T-helper 1 cell treated with Interleukin-12 subunit alpha and Interleukin-12 subunit beta and Interleukin-4 antibody, amounts not matched to agents 30 ng/mL and 1 ng/mL, for 36 hours (primary cell): ENCODE measurements at places on chromosomes 4 and X. TPM values are rescaled to one million over a fixed set of nuclear protein-coding genes. Genes with fewer than 3 reads are reported as not detected.

HS6ST2 gene
- 0.66 and 1.3 TPM in 2 replicates for total RNA-seq

GLRA3 gene
- not detected in 2 replicates for total RNA-seq

ASB9 gene
- 0.34 and 0.39 TPM in 2 replicates for total RNA-seq

SMIM31 gene
- not detected in 2 replicates for total RNA-seq

PPEF1 gene
- 0.10 TPM in 1 of 2 replicates, not detected in the other for total RNA-seq

ZNF674 gene
- total RNA-seq = 6.8 and 7.3 TPM in 2 replicates

GAGE12H gene
- not detected in 2 replicates for total RNA-seq

CLDN34 gene
- total RNA-seq = not detected in 2 replicates

TLR6 gene
- total RNA-seq = 6.7 and 7.6 TPM in 2 replicates

ATOH1 gene
- not detected in 2 replicates for total RNA-seq

LANCL3 gene
- 0.47 and 0.49 TPM in 2 replicates for total RNA-seq

NEIL3 gene
- 20.2 TPM in 2 replicates for total RNA-seq

ZNF711 gene
- total RNA-seq = 0.12 and 0.54 TPM in 2 replicates

RAB39B gene
- total RNA-seq = 11.5 and 11.6 TPM in 2 replicates

CENPU gene
- 52.8 and 57.2 TPM in 2 replicates for total RNA-seq

MAGEB5 gene
- not detected in 2 replicates for total RNA-seq

MGARP gene
- not detected in 2 replicates for total RNA-seq

ODAPH gene
- 5.9 and 6.0 TPM in 2 replicates for total RNA-seq

VSIG4 gene
- not detected in 2 replicates for total RNA-seq

LRIT3 gene
- total RNA-seq = 0.15 and 0.32 TPM in 2 replicates

FGFBP1 gene
- not detected in 2 replicates for total RNA-seq

HAND2 gene
- not detected in 2 replicates for total RNA-seq

TRAM1L1 gene
- not detected in 2 replicates for total RNA-seq

GDPD2 gene
- total RNA-seq = 0.29 and 0.64 TPM in 2 replicates

SPACA5 gene
- total RNA-seq = not detected in 2 replicates

PPP1R2C gene
- total RNA-seq = not detected in 2 replicates

TLR2 gene
- 3.7 and 4.6 TPM in 2 replicates for total RNA-seq

L1CAM gene
- total RNA-seq = 8.0 and 9.7 TPM in 2 replicates

GSX2 gene
- total RNA-seq = not detected in 2 replicates

BEX5 gene
- total RNA-seq = 1.4 TPM in 2 replicates

LRCH2 gene
- not detected in 2 replicates for total RNA-seq

CFP gene
- 25.2 and 26.9 TPM in 2 replicates for total RNA-seq

SULT1B1 gene
- 8.1 and 9.8 TPM in 2 replicates for total RNA-seq

DCAF16 gene
- total RNA-seq = 46.1 and 50.2 TPM in 2 replicates

GAGE2A gene
- not detected in 2 replicates for total RNA-seq

SORBS2 gene
- total RNA-seq = not detected in 2 replicates

IL21 gene
- total RNA-seq = 29.8 and 30.1 TPM in 2 replicates

MTHFD2L gene
- 6.3 and 7.7 TPM in 2 replicates for total RNA-seq

PAGE5 gene
- not detected in 2 replicates for total RNA-seq

PRICKLE3 gene
- total RNA-seq = 18.6 and 18.9 TPM in 2 replicates
